ENCODE measurements at places on chromosomes 1 and 21.
A peak's percentile ranks its signal among the peaks of the same experiment; 100 is the strongest.

GRCh38 chr1:88867743-88868521 lies 23.4 kb downstream of the GTF2B start:
- peak; percentile 59 for DNase-seq

DNA sequence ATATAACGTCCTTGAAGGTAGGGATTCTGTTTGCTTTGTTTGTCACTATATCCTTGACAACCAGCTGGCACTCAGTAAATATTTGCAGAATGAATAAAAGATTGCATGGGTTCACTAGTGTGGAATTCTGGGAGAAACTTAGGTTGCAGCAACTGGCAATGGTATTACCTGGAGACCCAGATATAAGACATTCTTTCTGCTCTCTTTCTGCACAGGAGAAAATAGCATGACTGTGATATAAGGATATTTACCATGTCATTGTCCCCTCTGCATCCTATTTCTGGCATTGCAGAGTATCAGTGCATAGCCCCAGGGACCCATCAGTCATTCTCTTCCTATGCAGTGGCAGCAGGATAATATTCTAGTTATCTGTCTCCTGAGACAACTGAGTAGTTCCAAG lies 308.9 kb upstream of the LRRC7 start:
- no peak for DNase-seq

- no peak for DNase-seq
Observed at GRCh38 chr1:69744381-69744780, 176.7 kb downstream of the LRRC7 start.

DNA sequence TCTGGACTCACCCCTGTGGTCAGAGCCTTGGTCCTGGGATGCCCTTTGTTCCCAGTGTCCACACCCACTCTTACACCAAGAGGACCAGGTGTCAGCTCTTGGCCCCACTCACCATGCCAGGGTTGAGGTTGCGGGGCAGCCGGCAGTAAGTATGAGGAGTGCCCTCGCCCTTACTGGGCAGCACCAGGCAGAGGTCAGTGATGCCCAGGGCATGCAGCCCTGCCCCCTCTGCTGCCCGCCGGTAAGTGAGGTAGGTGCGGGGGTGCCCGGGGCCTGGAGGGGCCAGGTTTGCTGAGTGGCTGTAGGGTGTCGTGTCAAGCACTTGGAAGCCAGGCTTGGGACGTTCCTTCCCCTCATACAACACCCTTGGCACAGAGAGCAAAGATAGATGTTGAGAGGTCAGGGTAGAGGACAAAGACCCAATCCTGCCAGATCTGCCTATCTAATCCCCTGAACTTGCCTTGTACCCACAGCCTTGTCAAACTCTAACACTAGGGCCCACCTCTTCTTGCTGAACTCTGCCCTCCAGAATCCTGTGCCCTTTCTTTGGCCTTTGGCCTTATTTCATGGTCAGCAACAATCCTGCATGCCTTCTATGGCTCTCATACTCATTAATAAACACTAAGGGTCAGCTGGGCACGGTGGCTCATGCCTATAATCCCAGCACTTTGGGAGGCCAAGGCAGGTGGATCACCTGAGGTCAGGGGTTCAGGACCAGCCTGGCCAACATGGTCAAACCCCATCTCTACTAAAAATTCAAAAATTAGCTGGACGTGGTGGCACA lies 3.6 kb downstream of the DENND4B start:
- no peak for DNase-seq

- peak; percentile 27 for DNase-seq
Observed at GRCh38 chr1:183209533-183210158, 23.6 kb downstream of the LAMC2 start.

DNA sequence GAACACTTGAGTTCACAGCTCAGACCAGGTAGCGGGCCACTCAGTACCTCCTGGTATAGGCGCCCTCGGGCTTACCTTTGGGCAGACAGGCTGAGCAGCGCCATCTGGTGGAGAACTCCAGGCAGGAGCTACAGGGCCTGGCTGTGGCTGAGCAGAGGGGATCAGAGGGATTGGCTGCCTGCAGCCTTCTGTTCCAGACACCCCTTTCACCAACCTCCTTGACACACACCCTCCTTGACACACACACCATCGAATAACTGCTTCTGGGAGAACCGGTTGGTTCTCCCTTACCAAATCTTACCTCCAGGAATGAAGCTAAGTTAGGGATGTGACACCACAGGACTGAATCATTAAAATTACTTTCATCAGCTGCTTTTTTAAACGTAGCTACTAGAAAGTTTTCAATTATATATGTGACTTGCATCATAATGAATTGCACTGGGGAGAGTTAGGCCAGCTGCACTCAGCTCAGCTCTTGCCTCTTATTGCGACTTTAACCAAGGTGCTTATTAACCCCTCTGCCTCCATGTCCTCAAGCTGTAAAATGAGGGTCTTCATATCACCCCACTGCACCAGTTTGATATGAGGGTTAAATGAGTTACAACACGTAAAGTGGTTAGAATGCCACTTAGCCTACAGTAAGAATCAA lies 6.6 kb downstream of the LIN28A start:
- peak; percentile 32 for DNase-seq

- no peak for DNase-seq
Observed at GRCh38 chr1:3251099-3251806, 182.2 kb downstream of the PRDM16 start.

- DNase-seq = no peak
Observed at GRCh38 chr1:30514137-30514654, 209.2 kb downstream of the MATN1 start.

DNA sequence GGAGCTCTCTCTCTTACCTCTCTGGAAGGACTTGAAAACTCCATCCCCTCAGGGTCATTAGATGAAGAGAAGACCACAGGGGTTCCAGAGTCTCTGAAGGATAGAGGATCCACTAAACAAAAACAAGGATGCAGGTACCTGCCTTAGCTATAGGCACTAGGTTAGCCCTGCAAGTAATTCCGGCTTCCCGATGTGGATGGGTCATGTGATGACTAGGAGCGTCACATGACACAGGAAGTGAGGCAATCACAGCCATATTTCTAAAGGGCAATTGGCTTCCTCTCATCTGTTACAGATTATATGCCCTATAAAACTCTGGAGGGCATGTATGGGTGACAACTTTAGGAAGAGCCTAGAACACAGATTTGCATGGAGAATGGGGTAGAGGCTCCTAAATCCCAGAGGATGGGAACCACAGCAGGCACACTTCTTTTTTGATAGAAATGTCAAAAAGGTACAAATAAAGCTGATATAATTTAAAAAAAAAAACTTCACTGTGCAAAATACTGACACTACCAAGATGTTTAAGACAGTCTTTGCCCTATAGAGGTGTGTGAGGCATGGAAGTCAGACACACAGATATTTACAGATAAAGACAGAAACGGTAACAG lies 14.1 kb downstream of the ENTREP3 start:
- peak; percentile 63 for DNase-seq

- DNase-seq = no peak
Observed at GRCh38 chr1:119882132-119883049, 13.9 kb downstream of the ADAM30 start.

DNA sequence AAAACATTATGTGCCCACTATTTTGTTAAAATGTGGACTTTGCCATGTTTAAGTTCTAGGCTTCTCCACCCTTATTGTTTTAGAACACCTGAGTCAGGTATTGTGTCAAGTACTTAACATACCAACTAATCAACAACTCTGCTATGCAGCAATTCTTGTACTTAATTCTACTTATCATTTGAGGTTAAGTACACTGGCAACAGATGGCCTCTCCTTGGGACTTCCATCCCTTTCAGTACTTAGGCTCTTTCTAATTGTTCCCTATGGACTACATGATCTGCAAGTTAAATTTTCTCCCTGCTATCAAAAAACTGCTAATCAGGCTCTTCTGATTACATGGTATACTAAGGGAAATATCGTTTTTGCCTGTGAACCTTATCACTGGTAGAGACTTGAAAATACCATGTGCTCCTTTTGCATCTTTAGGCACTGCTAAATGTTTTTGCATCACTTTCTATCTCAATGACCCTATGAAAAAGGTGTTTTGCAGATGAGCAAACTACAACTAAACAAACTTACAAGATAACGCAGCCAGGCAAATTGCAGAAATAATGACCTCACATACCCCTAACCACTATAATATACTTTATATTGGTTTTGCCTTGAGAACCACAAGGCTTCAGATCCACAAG lies 18.9 kb downstream of the SFPQ start:
- no peak for DNase-seq

- DNase-seq = no peak
Observed at GRCh38 chr1:202045705-202046104, 35.3 kb downstream of the ELF3 start.

DNA sequence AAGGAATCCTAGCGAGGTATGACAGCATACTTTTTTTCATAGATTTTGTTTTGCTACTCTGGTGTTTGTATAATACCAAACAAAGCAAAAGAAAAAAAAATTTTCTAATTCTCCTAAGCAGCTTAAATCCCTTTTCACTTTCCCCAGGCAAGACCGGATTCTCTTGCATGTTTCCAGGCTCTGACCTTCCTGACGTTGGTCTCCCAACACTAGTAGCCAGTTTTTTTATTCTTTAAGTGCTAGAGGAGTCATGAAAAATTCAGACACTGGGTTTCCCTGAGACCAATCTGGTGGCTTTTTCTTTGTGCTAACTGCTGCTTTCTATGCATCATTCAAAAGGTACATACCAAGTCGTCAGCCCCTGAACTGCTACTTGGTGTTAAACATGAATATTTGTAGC lies 111.4 kb downstream of the ZNF326 start:
- DNase-seq = no peak

DNA sequence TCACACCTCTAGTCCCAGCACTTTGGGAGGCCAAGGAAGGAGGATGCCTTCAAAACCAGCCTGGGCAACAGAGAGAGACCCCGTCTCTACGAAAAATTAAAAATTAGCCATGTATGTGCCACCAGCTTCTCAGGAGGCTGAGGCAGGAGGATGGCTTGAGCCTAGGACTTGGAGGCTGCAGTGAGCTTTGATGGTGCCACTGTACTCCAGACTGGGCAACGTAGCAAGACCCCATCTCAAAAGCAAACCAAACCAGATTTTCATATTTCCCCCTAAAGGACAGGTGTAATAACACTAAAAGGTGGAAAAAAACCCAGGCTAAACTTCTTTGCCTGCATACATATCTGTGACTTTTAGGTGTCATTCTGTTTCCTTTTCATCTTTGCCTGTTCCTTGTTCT lies 3.7 kb downstream of the UCK2 start:
- no peak for DNase-seq

GRCh38 chr1:232854798-232855159 lies 49.6 kb downstream of the MAP10 start:
- no peak for DNase-seq

DNA sequence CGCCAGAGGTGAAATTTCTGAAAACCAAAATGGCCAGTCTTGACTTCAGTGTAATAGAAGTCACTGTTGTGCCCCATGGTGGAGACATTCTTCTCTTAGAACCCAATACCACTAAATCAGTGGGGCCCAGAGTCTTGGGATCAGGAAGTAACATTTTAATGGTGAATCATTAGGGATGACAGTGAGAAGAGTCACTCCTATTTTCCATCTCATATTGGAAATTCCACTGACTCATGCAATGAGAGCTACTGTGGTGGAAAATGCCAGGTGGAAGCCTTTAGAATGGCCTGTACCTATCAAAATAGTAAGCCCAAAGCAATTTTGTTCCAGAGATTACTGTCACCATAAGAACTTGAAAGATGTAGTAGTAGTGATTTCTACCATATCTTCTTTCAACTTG lies 20.6 kb upstream of the PPM1J start:
- peak; percentile 5 for DNase-seq

- no peak for DNase-seq
Observed at GRCh38 chr1:49436865-49437264, 586.9 kb downstream of the AGBL4 start.

Data from astrocyte of the cerebellum (primary cell).